ENCODE measurements at places on chromosomes 1 and 21. TPM values are rescaled to one million over a fixed set of nuclear protein-coding genes. Genes with fewer than 3 reads are reported as not detected.

Gene DPH2
- 43.3 TPM for total RNA-seq

Gene SYT14
- total RNA-seq, result 2.1 TPM

- no peak for DNase-seq
Measured at GRCh38 chr1:9070486-9070885, 1.1 kb upstream of the SLC2A5 start.

Gene REG4
- total RNA-seq, result not detected

GRCh38 chr1:227532019-227532619, 31.2 kb upstream of the ZNF678 start:
- no peak for DNase-seq

- DNase-seq, result no peak
Measured at GRCh38 chr1:171286032-171286705, 27.8 kb upstream of the FMO4 start.

DNA sequence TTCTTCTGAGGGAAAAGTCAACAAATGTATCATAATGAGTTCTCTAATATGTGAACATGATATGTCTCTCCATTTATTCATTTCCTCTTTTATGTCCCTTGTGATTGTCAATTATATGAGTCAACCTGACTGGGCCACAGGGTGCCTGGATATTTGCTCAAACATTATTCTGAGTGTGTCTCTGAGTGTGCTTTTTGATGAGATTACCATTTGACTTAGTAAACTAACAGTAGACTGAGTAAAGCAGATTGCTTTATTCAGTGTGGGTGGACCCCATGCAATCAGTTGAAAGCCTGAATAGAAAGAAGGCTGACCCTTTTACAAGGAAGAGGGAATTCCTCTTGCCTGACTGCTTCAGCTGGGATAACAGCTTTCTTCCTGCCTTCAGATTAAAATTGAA, 142.6 kb downstream of the SLC35F3 start:
- DNase-seq, result no peak

DNA sequence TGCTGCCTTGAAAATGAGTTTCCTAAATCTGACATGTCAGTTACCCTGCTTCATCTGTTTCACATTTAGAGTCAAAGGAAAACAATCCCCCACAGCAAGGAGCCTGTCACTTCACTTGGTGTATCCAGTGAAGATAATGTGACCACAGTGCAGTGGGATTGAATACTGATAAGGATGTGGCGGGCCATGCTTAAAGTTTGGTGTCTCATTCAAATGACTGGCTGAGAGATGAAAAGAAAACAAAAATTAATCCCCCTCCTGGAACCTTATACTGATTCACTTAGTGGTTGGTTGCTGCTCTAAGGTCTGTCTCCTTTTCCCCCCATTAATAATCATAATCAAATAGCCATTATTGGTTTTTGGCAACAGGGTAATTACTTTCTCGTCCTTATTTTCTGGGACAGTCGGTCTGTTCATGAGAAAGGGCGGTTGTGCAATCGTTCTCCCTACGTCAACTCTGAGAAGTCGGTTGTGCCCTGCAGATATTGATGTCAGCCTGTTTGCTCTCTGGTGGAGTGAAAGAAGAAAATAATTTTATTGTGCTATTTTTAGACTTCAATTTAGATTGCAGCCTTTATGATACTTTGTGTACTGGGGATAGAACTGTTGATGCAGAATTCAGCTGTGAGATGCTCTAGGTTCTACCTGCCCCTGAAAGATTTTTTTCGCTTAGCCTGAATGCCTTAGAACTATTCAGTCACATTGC, 360.2 kb downstream of the DISC1 start:
- no peak for DNase-seq

DNA sequence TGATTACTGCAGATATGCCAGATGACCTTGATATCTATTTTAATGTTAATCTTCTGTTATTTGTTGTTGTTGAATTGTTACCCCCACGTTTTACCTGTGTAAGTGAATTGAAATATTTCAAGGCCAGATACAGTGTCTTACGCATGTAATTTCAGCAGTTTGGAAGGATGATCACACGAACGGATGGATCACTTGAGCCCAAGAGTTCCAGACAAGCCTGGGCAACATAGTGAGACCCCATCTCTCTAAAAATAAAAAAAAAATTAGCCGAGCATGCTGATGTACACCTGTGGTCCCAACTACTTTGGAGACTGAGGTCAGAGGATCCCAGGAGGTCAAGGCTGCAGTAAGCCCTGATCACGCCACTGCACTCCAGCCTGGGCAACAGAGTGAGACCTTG, 32.2 kb downstream of the SDCCAG8 start:
- no peak for DNase-seq

Gene SPRR2B
- not detected for total RNA-seq

- DNase-seq, result no peak
Measured at GRCh38 chr1:239547987-239548386, 161.6 kb downstream of the CHRM3 start.

DNA sequence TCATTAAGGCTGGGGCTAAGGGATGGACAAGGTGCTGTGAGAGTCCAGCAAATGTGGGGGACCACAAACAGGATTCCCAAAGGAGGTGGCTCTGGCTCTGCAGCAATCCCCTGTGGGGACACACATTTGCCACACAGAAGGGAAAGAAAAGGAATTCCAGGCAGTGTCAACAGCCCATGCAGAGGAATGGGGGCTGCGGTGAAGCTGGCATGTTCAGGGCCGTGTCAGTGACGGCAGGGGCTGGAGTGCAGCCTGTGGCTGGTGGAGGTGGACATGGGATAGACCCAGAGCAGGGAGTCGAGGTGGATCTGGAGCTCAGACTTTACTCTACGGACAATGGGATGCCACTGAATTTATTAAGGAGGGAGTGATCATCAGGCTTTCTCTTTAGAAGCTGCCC, 183.2 kb downstream of the TRABD2B start:
- no peak for DNase-seq

DNA sequence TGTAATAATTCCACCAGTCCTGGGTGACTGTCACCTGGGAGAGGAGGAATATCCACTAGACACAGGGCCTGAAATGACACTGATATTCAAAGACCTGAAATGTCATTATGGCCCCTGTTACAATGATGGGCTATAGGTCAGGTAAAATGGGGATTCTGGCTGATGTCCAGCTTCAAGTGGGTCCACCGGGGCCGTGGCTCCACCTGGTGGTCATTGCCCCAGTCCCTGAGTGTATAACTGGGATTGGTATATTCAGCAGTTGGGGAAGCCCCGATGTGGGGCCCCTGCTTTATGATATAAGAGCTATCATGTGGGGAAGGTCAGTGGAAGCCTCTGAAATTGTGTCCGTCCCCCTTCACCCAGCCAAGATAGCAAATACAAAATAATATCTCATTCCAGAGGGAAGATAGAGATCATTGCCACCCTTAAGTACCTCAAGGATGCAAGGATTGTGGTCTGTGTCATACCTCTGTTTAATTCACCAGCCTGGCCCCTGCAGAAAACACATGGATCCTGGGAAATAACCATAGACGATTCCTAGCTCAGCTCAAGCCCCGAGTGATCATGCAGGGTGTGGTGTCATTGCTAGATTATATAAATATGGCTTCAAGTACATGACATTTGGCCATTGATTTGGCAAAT, 19.4 kb downstream of the PLEKHO1 start:
- DNase-seq, result peak; percentile 86

GRCh38 chr1:217955723-217956122, 324.6 kb downstream of the SPATA17 start:
- DNase-seq, result no peak

DNA sequence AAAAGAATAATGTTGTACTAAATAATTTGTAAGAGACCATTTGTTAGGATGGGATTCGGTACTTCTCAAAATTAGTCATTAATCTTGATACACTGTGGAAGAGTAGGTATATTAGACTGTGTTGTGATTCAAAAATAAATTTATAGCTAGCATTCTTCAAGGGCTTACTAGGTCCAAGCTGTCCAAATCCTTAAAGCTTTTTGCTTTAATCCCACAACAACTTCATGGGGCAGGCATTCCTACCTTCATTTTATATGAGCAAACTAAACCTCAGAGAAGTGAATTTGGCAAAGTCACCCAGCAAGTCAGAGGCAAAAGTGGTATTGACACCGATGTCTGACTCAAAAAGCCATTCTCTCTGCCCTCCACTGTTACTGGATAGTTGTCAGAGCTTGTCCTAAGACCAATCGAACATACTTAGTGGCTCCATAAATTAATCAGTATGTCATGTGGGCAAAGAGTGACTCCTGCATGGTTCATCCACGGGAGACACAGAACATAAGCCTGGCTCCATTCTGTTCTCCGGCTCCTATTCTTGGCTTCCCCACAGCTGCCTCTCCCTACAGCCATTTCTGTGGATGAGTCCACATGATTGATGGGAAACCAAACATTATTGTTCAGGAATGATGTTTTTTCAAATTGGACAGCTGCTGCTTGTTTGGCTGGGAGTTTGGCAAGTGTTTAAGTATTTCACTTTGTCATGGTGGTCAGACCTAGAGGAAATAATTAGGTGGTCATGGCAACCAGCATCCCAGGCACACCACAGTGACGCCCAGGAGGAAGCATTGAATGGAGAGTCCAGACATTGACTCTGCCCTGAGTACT, 133.4 kb upstream of the FGGY start:
- no peak for DNase-seq

Gene TRIM46
- total RNA-seq, result 1.8 TPM

DNA sequence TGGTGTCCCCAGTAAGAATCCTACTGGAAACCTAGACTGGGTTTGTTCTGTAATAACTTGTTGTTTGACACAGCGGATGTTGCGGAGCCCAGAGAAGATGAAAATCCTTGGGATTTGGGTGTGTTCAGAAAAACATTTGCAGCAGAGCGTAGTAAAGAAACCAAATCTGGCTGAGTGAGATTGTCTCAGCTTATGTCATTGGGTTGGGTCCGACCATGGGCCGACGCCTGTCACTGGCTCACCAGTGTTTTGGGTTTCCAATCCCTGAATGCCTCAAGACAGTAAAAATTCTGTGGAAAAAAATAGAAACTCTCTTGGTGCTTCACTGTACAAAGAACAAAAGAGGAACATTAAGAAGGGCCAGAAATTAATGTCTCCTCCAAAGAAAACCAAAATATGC, 146.3 kb downstream of the TPR start:
- no peak for DNase-seq

- no peak for DNase-seq
Measured at GRCh38 chr1:8329439-8329838, 11.5 kb downstream of the SLC45A1 start.

Gene RERE
- 45.9 TPM for total RNA-seq
